A549 treated with AZD2906 at 1 μM for 4 hours (cell line): ENCODE measurements at places on chromosomes 1 and 21. TPM values are rescaled to one million over a fixed set of nuclear protein-coding genes. Genes with fewer than 3 reads are reported as not detected.

The LDLRAD2 gene
- 0.08 to 0.14 TPM (median 0.13 TPM) in 4 of 5 replicates, not detected in the other for total RNA-seq

The LRRIQ3 gene
- 0.50 to 0.87 TPM (median 0.77 TPM) in 5 replicates for total RNA-seq

The ZBTB8B gene
- 0.01 TPM in 4 of 5 replicates, not detected in the other for total RNA-seq

The GGPS1 gene
- total RNA-seq = 15.8 to 21.3 TPM (median 17.1 TPM) in 5 replicates

The CSF1 gene
- 14.3 to 17.0 TPM (median 16.7 TPM) in 5 replicates for total RNA-seq

The SYNC gene
- total RNA-seq = 11.4 to 17.1 TPM (median 13.8 TPM) in 5 replicates

The CFAP45 gene
- total RNA-seq = 0.49 to 0.67 TPM (median 0.55 TPM) in 5 replicates

The ASTN1 gene
- not detected in 5 replicates for total RNA-seq

The FMOD gene
- total RNA-seq = 0.05 to 0.19 TPM in 2 of 5 replicates, not detected in the others

The HEATR1 gene
- total RNA-seq = 21.9 to 26.5 TPM (median 23.9 TPM) in 5 replicates

The NEXN gene
- 5.6 to 11.2 TPM (median 6.7 TPM) in 5 replicates for total RNA-seq

The CTH gene
- total RNA-seq = 1.3 to 1.9 TPM (median 1.5 TPM) in 5 replicates

The TNFRSF9 gene
- 1.8 to 3.2 TPM (median 2.3 TPM) in 5 replicates for total RNA-seq

The GPR25 gene
- total RNA-seq = not detected in 5 replicates
